ENCODE measurements at places on chromosomes 2 and 18.

DNA sequence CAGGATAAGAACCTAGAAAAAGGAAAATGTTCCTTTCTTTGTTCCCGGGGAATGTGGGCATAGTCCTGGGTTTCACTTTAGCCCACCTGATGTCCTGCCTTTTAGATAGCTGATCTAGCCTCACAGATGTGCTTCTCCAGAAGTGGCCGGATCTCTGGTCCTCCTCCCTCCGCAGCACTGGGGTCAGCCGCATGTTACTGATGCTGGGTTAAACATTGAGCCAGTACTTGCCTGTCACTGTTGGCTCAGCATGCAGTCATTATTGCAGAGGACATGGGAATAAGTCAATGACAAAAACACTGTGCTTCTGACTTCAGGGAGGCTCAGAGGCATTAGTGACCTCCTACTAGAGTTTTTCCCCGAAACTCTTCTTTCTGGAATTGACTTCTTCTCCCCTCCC, 27.6 kb downstream of the NCK2 start:
- no peak for DNase-seq

DNA sequence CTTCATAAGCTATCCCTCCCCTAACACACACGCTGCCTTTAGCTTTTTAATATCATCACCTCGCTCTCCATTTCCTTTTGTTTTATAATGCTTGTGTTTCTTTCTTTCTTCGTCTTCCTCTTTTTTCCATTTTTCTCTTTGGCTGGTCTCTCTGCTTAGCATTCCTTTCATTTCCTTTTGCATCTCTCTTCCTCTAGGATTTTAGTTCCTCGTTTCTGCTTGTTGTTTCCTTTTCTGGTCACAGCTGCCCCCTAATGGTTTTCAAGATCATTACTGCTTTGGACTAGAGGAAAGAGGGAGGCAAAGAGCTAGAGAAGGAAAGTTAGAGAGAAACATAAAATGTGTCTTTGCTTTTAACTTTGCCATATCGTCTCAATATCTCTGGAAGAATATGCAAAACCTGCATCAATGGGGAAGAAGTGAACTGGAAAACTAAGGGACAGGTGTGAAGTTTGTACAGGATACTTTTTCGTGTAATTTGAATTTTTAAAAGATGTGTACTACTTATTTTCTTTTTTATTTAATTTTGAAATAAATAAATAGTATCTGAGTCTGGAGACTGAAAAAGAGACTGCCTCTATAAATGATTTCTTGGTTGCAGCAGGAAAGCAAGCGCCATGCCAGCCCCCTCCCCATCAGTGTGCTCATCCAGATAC, 6.3 kb upstream of the NRP2 start:
- DNase-seq = no peak

DNA sequence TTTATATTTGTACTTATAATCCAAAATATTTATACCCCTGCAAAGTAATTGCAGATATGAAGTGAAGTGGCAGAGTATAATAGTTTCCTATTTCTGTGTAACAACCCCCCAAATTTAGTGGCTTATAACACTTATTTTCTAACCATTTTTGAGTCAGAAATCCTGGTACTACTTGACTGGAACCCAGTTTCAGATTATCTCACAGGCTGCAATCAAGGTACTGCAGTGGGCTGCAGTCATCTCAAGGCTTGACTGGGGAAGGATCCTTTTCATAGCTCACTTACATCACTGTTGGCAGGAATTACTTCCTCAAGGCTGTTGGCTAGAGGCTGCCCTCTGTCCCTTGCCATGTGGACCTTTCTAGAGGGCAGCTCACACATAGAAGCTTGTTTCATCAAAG, 558.2 kb upstream of the PKDCC start:
- no peak for DNase-seq

GRCh38 chr18:47679864-47680263, 250.6 kb downstream of the SMAD2 start:
- no peak for DNase-seq

DNA sequence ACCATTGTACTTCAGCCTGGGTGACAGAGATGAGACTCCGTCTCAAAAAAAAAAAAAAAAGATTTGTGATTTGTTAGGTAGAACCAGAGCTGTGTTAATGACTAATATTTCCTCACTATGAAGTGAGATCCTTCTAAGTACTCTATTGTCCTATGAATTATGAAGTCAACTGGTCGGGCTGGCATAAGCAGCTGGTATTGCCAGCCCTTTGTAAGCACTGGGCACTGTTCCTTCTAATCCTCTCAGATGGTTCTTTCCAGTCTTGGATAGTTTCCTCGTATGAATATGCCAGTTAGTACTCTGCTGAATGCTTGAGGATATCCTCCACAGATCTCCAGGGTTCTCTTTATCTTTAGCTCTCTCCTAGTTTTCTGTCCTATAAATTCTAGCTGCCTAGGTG, 223.1 kb upstream of the SP5 start:
- DNase-seq = no peak

- DNase-seq = no peak
These were observed 192.1 kb upstream of the NCKAP5 start for GRCh38 chr2:133760376-133760775.

- DNase-seq = no peak
These were observed 26.4 kb upstream of the PAX8 start for GRCh38 chr2:113305146-113305545.

GRCh38 chr2:13522917-13523821, 806.4 kb downstream of the TRIB2 start:
- DNase-seq = no peak

GRCh38 chr2:26628561-26629345, 12.4 kb downstream of the CIB4 start:
- no peak for DNase-seq

DNA sequence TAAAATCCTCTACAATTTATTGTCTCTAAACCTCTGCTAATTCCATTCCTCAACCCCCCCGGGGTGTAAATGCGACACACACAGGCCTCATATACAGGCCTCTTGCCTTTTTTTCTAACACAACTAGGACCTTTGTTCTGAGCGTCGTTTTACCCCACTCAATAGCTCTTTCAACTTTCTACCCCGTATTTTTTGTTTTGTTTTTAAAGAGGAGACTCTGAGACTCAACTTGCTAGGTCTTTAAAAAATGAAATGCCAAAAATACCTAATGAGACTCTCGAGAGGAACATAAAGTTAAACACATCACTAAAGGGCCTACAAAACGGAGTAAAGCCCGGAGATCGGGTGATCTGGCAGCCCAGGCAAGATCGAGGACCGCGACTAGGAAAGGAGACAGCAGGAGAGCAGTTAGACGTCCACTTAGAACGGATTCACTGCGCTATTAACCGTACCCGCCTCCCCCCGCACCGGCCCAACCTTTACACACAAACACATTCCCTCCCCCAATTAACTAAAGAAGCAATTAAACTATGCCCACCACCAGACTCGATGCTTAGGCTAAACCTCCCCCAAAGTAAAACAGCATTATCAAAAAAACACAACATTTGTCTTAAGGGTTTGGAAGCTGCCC, 1.7 kb downstream of the TRIP12 start:
- no peak for DNase-seq

DNA sequence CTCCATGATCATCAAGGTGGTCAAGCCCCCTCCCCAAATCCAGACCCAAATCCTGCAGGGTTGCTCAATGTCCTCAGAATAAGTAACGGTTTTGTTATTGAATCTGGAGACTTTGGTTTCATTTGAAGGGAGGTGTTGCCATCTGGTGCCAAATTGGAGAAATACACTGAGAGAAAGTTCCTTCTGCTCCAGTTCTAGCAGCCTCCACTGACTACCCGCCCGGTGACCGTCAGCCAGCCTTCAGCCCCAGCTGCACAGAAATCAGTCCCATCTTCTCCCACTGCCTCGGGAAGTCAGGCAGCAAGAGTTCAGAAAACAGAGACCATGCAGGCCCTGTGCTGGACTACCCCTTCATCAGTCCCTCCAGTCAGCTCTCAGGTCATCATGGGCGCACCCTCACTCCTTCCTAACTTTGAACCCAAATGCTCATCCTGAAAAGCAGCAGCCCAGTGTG, 38.7 kb downstream of the PKDCC start:
- no peak for DNase-seq

GRCh38 chr2:71851094-71851750, 296.4 kb downstream of the CYP26B1 start:
- DNase-seq = no peak

- no peak for DNase-seq
These were observed 97.3 kb downstream of the ACAA2 start for GRCh38 chr18:49716035-49716434.

DNA sequence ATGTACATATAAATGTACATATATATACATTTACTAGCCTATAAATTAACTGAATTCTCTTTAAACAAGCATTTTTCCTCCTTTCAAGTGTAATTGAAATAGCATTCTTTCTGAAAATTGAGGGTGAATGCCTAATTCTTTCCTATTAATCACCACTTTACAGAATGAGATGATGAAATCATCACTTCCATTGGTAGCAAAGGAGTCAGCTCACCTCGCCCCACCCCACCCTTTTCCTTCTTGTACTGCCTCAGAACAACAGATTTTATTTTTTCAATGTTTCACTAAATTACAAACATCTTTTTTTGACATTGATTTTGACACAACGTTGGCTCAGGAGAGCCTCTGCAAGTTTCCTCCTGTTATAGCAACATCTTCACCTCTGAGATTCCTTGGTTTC, 181.9 kb upstream of the CDH7 start:
- DNase-seq = no peak

DNA sequence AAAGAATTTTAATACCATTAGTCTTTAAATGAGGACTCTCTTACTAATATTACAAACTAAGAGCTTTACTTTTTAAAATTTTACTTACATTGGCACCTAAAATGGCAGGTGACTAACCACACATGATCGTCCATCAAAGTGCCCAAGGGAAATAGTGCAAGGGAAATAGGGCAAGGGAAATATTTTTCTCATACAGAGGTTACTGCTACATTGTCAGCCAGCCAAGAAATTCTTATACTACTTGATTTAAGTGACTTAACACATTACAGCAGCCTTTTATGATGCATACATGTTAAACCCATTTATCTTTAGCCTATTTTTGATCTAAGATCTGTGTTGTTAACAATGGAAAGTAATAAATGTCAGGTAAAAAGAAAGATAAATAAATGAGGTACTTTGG, 587.2 kb upstream of the PKDCC start:
- DNase-seq = no peak

DNA sequence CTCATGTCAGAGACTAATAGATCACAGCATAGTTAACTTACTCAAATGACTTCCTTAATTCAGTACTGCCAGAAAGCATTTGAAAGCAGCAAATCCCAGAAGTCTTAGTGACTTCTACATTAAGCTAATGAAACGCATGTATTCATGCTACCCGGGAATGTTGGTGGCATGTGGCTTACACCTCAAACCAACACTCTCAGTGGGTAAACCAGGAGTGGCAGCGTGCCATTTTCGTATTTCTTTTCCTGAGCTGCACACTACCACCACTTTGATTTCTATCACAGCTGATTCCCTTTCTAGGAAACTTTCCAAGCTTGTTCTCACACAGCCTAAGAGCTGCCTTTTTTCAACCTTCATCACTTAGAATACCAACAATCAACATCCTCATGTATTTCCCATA, 646.6 kb downstream of the NRXN1 start:
- DNase-seq = no peak

- DNase-seq = no peak
These were observed 73.6 kb downstream of the ASAP2 start for GRCh38 chr2:9280224-9280623.

DNA sequence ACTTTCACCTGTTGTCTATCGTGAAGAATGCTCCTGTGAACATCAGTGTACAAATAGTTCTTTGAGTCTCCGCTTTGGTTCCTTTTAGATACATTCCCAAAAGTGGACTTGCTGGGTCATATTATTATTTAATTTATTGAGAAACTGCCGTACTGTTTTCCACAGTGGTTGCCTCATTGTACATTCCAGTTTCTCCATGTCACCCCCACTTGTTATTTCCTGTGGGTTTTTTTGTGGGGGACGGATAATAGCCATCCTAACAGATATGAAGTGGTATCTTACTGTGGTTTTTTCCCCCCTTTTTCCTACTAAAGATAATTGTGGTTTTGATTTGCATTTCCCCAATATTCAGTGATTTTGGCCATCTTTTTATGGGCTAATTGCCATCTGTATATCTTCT, 53.8 kb downstream of the SMCHD1 start:
- no peak for DNase-seq

- DNase-seq = no peak
These were observed 4.1 kb downstream of the KLHL30 start for GRCh38 chr2:238142382-238143205.

- DNase-seq = no peak
These were observed 44.2 kb downstream of the GPD2 start for GRCh38 chr2:156480376-156480775.

DNA sequence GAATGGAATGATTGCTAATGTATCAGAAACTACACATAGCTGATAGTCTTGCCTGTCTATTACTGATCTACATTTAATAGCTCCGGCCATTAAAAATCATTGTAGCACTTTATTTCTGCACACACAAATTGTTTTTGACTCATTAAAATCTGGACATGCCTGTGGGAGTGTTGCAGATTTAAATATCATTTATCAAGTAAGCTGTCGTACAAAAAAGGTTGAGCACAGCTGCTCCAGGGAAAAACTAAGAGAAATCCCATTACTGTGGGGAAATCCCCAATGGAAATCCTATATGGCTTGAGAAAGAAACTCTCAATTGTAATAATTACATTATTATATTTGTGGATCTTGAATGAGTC, 99.6 kb upstream of the CERS6 start:
- no peak for DNase-seq
